ENCODE measurements at places on chromosomes 6 and 20. TPM values are rescaled to one million over a fixed set of nuclear protein-coding genes. Genes with fewer than 3 reads are reported as not detected.

GRCh38 chr6:39208223-39208739, 21.0 kb downstream of the KCNK5 start:
- no peak for DNase-seq

- no peak for DNase-seq
Observed at GRCh38 chr6:84785671-84786070, 21.3 kb upstream of the TBX18 start.

GRCh38 chr6:73200247-73200646, 25.0 kb downstream of the KHDC1L start:
- DNase-seq, result no peak

- DNase-seq, result no peak
Observed at GRCh38 chr20:582204-582603, 27.9 kb downstream of the TCF15 start.

HSPA12B gene
- total RNA-seq, result 18.9 TPM

- no peak for DNase-seq
Observed at GRCh38 chr6:90368601-90369000, 72.0 kb upstream of the BACH2 start.

FAM184A gene
- 3.4 TPM for total RNA-seq

- DNase-seq, result no peak
Observed at GRCh38 chr6:100121854-100122609, 128.0 kb upstream of the MCHR2 start.

DNA sequence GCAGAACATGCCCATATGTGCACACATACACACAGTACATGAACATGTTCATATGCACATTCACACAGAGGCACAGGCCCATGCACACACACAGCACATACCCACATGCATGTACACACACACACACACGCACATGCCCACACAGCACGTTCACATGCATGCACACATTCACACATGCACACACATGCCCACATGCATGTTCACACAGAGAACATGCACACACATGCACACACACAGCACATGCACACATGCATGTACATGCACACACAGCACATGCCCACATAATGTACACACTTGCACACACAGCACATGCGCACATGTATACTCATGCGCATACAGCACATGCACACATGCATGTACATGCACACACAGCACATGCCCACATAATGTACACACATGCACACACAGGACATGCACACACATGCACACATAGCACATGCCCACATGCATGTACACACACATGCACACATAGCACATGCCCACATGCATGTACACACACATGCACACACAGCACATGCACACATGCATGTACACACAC, 25.9 kb downstream of the RNASET2 start:
- no peak for DNase-seq

- no peak for DNase-seq
Observed at GRCh38 chr6:16654701-16655100, 106.6 kb downstream of the ATXN1 start.

NPEPL1 gene
- 60.2 TPM for total RNA-seq

E2F1 gene
- total RNA-seq, result 1.5 TPM

Measured in kidney (tissue), 22 donors.